ENCODE measurements at places on chromosomes 6 and 20.

GRCh38 chr20:33275215-33275614 lies 7.8 kb upstream of the BPIFB1 start:
- DNase-seq = no peak

DNA sequence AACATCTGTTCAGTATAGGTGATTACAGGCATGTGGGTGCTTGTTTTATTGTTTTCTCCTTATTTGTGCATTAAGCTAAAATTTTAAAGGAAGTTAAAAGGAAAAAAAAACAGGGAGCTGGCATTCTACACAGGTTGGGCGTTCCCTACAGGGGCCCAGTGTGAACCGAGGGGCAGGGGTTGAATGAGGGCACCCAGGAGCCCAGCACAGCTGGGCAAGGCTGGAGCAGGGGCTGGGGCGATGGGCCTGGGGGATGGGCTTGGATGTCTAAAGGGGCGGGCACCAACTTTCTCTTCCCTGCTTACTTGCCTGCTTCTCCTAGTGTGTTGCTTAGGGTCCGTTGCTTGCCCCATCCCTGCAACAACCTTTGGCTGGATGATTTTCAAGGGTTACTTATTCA lies 230.2 kb upstream of the RNF24 start:
- no peak for DNase-seq

- no peak for DNase-seq
Observed at GRCh38 chr6:55437141-55437540, 109.9 kb downstream of the GFRAL start.

- no peak for DNase-seq
Observed at GRCh38 chr20:49045440-49046086, 549 bp upstream of the CSE1L start.

GRCh38 chr6:15239616-15240364 lies 6.1 kb upstream of the JARID2 start:
- DNase-seq = no peak

DNA sequence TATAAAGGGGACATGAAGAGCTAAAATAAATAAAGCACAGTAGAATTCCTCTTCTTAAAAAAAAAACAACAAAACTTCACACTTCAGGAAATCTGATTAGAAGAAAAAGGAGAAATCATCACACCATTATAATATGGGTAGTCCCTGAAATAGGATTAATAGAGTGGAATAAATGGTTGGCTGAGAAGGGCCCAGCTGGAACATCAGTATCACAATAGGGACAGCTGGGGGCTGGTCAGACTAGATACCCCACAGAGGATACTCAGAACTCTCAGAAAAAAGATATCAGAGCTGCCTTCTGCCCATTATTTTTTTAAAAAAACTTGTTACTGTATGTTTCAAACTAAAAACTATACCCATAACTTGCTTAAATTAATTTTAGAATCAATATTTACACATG lies 75.2 kb downstream of the DST start:
- DNase-seq = no peak

Data from HCEC 1CT (cell line).